Liver (tissue), 10 donors: ENCODE measurements at places on chromosomes 2 and 18.

GRCh38 chr2:163664610-163665009 is 71.2 kb downstream of the FIGN start:
- no peaks in the 10 kb centered on the region for H3K36me3 ChIP-seq
- H3K4me3 ChIP-seq, result no peak overlapping the region
- DNase-seq, result no peak
- no peak overlapping the region for H3K27ac ChIP-seq

DNA sequence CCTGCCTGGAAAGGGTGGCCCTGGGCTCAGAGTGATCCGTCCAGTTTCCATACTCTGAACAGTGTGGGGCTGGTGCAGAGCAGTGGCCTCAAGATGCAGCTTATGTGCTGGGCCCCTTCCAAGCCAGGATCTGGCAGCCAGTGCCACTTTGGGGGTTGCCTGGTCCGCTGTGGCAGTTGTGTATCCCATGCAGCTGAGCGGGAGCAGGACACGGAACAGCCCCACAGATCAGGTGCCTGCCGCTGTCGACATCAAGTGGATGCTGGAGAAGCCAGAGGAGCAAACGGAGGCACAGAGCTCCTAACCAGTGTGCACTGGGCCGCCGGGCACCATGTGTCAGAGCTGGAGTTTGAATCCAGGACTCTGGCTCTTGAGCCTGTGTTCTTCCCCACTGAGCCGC is 112.0 kb downstream of the CABLES1 start:
- H3K27ac ChIP-seq, result no peak overlapping the region
- no peak for DNase-seq
- H3K36me3 ChIP-seq, result no peaks in the 10 kb centered on the region
- H3K27me3 ChIP-seq, result no peaks in the 10 kb centered on the region
- no peak overlapping the region for H3K4me3 ChIP-seq
- H3K4me1 ChIP-seq, result peaks cover 4% of the 10 kb centered on the region

DNA sequence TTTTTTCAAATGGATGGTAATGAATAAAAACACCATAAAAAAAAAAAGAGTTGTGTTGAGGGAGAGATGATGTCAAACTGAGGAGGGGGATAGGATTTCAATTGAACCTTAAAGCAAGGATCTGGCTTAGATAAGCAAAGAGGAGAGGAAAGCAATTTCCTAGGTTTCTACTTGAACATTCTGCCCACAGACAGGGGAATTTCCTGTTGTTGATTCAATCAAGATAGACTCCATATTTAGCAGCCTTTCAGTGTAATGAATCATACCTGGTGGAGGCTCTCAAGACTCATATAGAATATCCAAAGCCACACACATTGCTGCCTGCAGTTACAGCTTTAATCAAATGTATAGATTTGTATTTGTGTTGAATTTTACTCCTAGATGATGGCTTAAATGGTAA is 294.4 kb upstream of the PIK3C3 start:
- no peaks in the 10 kb centered on the region for H3K27me3 ChIP-seq

DNA sequence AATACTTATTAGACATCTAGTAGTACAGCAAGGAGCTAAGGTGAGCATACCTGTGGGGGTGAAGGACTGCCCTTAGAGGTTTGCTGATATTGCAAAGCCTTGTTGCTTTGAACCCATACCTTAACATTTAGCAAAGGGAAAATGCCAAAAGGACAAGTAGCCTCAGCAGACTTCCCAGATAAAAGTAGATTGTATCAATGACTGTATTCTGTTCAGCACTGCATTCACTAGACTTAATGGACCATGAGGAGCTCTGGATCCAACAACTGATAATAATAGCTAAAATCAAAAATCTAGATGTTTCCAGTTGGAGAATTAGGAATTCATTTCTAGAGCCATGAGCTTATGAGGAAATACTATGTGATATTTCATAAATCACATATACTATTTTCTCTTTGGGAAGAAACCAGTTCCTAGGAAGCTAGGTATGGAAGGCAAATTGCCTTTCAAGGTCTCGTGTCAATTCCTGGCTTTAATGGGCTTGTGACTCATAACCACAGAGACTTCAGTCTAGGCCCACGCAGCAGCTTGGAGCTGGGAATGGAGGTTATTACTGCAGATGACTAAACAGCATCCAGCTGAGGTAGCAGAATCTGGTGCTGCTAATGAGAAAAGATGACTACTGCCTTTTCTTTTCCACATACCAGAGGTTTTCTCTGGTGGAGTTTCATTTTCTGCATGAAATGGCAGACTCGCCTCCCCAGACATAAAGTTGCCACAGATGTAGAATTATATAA is 191.2 kb upstream of the NABP1 start:
- DNase-seq, result no peak
- H3K4me1 ChIP-seq, result no peaks in the 10 kb centered on the region
- no peak overlapping the region for H3K4me3 ChIP-seq
- no peaks in the 10 kb centered on the region for H3K36me3 ChIP-seq

DNA sequence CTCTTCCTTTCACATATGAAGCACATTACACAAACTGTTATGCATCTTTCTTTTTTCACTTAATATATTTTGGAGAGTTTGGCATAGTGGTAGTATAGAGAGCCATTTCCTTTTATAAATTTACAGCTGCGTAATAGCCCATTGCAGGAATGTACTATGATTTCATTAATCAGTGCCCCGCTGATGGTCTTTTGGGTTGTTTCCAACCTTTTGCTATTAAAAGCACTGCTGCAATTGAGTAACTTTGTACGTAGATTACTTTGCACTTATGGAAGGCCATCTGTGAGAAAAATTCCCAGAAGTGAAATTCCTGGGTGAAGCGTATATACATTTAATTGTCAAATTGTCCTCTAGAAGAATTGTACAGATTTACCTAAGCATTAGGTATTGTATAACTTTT is 565.3 kb upstream of the ZNF804A start:
- H3K27ac ChIP-seq, result no peak overlapping the region
- H3K4me3 ChIP-seq, result no peak overlapping the region
- no peaks in the 10 kb centered on the region for H3K4me1 ChIP-seq
- H3K36me3 ChIP-seq, result no peaks in the 10 kb centered on the region
- no peaks in the 10 kb centered on the region for H3K27me3 ChIP-seq

DNA sequence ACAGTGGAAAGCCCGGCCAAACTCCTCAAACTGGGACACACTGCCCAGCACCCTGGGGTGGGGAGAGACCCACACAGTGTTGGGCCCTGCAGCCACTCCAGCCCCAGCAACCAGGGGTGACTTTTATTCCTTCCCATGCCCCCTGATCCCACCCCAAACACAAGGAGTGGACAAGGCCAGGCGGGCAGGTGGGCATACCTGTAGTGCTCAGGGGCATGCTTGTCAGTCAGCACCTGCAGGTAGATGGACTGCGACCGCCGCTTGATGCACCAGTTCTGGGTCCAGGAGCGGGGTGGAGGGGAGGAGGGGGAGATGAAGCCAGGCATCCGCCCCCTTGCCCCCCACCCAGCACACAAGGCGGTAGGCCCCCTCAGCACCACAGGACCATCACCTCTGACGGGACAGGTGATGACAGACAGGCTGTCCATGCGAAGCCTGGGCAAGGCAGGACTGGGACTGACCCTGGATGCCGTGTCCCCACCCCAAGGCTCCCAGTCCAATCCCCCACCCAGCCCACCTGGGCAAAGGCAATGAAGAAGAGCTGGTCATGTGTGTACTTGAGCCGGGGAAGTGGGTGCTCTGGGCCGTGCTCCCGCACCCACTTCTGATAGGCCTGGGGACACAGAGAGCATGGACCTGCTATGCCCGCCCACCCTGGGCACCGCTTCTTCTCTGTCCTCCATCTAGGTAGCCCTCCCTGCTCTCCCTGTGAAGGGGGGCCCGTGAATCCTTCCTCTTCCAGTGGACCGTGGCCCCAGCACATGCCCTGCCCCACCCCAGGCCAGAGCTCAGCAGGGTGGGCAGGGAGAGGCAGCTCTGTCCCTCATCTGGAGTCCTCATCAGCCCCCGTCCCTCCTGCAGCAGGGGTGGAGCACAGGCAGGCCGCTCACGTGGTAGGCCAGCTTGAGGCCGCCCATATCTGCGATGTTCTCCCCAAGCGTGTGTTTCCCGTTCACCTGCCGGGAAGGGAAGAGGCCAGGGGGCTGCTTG is 7.1 kb downstream of the ECEL1 start:
- H3K4me1 ChIP-seq, result peaks cover under 1% of the 10 kb centered on the region
- no peaks in the 10 kb centered on the region for H3K36me3 ChIP-seq
- DNase-seq, result no peak
- H3K4me3 ChIP-seq, result no peak overlapping the region
